NCI-H187 (cell line): ENCODE measurements at places on chromosomes 1 and 21.

DNA sequence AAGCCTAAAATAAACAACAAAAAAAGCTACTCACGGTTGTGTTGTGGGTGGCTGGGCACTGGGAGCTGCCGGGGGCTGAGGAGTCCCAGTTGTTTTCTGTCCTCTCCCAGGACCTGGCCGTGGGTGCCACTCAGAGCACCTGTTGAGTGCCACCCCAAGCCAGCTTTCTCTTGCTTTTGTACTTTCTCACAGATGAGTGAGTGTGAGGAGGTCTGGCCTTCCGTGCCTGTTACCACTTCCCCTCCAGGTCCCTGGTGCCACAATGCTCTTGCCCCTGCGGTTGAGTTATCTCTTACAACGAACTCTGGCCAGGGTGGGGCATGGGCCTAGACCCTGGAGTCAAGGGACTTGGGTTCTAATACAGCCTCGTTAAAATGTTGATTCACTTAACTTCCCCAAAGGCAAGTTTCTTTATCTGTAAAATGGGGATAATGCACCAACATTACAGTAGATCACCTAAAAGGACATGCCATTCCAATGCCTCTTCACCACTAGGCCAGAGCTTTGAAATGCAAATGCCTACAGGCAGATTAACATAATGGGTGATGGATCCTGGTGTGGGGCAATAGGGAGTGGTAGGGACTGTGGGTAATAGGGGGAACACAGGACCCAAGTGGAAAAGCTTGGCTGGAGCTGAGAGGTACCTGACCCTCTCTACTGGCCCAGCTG lies at the start of gene CNR2:
Gene CNR2 (minus strand): TSS at position 151 of the 669 bp plus-strand sequence. CDS start 37,745 bp downstream, outside the sequence.
- no peak for DNase-seq

DNA sequence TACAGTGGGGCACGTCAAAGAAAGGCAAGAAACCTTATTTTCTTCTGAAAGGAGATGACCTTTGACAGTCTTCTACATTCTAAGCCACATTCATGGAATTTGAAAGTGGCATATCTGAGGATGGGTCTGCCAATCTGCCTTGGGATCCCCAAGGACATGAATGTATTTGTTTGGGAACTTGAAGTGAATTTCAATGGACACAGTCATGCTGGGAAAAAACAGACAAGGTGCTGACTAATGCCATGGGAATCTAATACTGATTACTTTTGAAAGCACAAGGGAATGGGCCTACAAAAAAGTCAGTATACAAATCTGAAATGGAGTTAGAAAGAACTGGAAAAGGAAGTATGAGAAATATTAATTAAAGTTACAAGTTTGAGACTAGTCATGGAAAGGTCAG lies 128.8 kb downstream of the KCNJ6 start:
- DNase-seq, result no peak

DNA sequence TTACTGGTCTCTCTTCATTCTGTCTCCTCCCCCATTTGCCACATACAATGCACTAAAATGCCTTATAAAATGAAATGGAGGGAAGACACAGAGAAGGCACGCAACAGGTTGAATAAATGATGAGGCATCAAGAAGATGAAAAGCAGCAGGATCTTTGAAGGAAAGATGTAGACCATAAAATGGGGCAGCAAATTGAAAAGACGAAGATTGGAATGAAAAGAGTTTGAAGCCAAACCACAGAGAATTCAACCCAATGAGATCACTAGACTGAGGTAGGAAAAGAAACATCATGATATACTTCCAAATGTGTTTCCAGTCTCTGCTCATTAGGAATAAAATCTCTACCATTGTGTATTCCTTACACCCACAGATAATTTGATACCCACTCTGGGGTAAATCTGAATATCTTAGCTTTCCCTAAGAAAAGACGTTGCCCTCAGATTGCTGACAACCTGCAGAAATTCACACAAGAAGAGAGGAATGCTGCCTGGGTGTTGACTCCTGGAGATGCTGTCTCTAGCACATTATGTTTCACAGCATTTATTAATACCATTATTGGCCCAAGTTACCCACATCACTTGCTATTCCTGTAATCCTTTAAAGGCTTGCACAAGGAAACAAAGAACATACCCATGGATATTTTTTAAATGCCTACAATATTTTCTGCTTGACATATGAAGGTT lies 230.9 kb downstream of the LTN1 start:
- no peak for DNase-seq

DNA sequence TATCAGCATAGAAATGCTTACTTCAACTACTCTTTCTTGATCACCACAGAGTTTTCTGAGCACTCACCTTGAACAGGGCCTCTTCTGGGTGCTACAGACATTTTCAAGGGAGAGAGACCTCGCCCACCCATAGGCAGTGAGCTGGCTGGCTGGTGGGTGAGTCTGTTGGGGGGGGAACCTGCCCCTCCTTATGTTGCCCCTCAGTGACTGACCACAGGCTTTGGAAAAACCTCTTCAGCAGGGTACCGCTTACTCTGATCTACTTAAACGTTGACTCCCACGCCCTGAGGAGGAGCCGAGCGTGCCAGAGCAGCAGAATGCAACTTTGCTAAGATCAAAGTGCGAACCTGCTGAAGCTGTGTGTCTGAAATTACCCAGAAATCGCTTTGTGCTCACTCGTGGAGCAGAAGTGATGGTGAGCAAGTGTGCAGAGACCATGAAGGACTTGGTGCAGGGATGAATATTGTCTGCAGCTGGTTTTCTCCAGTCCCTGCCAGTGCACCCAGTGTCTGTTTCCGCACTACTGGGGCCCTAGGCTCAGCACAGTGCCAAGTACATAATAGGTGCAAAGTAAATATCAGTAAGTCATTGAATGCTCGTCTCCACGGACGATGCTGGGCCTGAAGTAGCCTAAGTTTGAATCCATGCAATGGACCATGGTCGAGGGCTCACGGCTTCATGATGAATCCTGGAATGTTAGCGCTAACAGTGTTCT lies 158.7 kb upstream of the IRF2BP2 start:
- DNase-seq, result no peak

GRCh38 chr1:230507666-230508402 lies 81.7 kb upstream of the PGBD5 start:
- DNase-seq, result no peak

- DNase-seq, result no peak
These were observed 41.4 kb downstream of the ACOT7 start for GRCh38 chr1:6352138-6352563.

DNA sequence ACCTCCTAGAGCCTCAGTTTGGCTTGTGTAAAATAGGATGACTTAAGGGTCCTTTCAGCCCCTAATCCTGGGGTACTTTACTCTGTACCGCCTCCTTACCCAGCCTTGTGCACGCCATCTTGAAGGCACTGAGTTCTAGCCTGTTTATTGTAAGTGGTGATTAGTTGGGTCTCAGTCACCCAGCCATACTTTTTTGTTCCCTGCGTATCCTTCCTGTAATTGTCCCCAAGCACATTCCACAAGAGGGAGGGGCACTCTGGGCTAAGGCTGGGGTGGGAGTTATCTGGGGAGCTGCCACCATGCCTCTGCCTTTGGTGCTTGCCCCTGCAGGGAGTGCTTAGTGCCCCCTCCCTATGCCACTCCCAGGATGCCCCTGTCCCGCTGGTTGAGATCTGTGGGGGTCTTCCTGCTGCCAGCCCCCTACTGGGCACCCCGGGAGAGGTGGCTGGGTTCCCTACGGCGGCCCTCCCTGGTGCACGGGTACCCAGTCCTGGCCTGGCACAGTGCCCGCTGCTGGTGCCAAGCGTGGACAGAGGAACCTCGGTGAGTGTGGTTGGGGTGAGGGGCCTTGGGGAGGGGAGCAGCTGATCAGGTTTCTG lies 856 bp downstream of the FDPS start:
- no peak for DNase-seq
